NCI-H748 treated with DMSO at 0.1 percent for 48 hours (cell line): ENCODE measurements at places on chromosomes 2 and 18.
A peak's percentile ranks its signal among the peaks of the same experiment; 100 is the strongest.

GRCh38 chr2:147660680-147661079, 184.1 kb upstream of the ACVR2A start:
- DNase-seq: no peak

GRCh38 chr2:7633566-7634153, 716.4 kb downstream of the RNF144A start:
- DNase-seq: peak; percentile 85

DNA sequence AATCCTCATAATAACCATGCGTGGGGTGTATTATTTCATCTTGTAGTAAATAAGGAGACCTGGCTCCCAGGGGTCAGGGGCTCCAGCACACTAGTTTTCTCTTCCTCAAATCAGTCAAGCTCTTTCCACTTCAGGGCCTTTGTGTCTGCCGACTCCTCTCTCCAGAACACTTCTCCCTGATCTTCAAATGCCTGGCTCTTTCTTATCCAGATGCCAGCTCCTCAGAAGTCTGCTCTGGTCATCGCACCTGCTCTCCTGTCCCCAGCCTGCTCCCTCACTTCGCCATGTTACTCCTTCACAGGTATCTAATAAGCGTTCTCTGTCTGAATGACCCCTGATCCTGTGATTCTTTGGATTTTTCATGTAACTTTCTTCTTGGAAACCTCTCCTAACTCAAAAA, 62.0 kb downstream of the GYPC start:
- no peak for DNase-seq

DNA sequence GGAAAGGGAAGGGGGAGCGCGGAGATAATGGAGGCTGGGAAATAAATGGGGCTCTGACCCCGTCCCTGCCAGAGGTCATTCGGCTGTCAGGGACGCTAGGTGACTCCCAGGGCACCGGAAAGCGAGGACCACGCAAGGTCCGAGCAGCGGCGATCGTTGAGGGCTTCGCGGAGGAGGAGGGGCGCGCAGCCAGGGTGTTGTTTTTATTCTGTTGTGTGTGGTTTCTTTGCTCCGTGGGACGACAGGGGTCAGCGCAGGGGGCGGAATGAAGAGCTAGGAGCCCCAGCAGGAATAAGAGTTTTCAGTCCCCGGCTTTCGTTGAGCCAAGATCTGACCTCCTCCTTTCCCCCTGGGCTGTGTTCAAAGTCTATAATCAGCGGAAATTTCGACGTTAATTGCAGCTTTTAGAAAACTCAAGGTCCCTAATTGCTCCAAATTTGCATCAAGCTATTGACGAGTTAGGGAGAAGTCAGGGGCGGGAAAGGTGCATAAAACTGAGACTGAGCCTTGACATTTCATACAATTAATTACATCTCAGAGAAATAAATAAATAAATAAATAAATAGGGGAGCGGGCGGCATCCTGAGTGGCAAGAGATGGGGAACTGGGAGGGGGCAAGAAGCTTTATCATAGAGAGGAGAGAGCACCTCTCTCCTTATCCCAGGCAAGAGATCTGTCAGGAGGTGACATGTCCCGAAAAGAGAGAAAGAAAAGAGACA, 2.2 kb downstream of the GAD1 start:
- no peak for DNase-seq

DNA sequence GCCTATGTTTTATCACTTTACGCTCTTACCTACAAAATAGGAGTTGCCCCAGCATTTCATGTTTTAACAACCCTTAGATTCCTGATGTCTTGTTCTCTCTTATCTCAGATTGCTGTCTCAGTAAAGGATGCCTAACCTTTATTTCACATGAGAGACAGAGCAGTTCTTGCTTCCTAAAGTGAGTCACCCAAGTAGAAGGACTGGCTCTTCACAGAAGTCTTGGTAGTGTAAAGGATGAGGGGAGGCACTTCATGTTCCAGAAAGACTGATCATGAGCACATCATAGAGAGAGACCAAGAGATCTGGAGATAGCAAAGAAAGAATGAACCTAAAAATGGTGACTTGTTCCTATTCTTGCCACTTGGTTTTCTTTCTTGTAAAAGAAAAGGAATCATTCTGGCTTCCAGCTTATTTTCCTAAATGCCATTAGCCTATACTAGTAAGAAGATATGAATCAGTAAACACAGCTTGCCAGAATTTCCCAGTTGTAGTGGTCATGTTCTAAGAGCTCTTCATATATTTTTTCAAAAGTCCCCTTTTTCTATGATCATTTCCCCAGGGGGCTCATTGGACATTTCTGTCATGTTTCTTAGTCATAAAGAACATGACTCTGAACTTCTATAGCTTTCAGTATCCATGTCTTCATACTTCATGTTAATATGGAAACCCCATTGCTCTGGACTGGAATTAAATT, 54.9 kb downstream of the MAPRE2 start:
- DNase-seq: no peak

DNA sequence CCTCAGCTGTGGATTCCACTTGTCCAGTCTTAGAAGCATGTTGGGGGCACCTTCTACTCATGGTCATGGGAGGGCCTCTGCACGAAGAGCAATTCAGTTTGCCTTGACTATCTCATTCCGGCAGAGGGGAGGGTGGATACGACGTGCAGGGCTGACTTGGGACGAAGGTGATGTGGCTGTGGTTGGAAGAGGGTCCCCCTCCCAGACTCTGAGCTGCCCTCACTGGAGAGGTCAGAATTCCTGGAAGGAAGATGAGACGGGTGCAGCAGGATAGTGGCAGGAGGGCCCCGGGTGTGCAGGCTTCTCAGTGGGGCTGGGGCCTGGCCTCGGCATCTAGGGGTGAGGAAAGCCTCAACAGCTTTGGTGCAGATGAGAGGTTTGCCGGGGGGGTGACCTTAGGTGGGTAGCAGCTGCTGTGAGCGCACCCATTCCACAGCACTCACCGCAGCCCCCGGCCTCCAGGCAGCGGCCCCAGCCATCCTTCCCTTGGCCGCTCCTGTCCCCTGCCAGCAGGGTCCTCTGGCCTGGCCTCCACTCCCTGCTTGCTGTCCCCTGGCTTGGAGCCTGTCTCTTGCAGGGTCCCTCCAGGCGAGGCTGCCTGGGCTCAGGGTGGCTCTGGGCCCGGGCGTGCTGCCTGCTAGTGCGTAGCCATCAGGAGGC, 3.2 kb downstream of the RNPEPL1 start:
- no peak for DNase-seq

- DNase-seq: no peak
Measured at GRCh38 chr2:191508738-191509137, 169.2 kb upstream of the NABP1 start.

DNA sequence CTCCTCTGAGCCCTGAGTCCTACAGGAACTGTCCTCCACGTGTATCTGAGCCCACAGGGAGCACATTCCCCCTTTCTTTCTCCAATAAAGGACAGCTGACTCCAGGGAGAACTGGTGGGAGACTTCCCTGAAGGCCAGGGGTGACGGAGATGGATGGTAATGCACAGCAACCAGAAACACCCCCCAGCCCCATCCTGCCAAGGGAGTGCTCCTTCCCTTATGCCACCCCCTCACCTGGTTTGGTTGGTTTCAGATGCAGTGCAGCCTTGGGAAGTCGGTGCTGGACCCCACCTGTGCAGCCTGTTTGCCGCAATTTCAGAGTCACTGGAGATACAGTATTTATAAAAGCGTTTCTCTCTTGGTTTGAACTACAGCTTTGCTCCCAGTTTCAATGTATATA, 24.0 kb downstream of the GPR55 start:
- no peak for DNase-seq

- no peak for DNase-seq
Measured at GRCh38 chr2:100935372-100935752, 66.7 kb upstream of the RPL31 start.

- no peak for DNase-seq
Measured at GRCh38 chr18:35672897-35673296, 91.4 kb downstream of the GALNT1 start.

DNA sequence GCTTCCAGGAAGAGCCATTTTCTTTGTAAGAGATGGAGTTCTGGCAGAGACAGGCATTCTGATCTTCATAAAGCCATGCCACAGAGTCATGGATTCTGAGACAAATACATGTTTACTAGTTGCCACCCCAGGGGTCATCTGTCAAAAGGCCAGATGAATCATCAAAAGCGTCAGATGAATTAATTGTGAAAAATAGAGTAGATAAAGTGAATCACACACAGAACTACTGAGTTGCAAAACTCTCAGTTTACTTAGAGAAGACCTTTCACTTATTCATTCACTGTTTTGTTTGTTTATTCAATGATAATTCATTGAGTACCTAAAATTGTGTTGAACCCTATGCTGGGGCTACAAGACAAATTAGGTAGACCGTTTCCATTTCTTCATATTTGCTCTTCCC, 157.7 kb upstream of the SERPINE2 start:
- DNase-seq: no peak

DNA sequence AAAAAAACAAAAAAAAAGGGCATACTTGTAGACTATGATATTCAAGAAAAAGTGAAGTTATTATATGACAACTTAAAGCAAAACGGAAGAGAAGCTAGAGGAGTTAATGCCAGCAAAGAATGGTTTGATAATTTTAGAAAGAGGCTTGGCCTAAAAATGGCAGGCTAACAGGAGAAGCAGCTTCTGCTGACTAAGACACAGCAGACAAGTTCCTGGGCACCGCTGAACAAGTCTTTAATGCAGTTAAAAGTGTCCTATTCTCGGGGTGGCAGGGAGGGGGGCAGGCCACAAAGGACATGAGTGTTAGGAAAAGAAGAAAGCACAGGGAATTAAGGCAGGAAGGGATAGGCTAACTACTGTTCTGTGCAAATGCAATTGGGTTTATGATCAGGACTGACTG, 50.3 kb upstream of the GAREM2 start:
- DNase-seq: no peak

DNA sequence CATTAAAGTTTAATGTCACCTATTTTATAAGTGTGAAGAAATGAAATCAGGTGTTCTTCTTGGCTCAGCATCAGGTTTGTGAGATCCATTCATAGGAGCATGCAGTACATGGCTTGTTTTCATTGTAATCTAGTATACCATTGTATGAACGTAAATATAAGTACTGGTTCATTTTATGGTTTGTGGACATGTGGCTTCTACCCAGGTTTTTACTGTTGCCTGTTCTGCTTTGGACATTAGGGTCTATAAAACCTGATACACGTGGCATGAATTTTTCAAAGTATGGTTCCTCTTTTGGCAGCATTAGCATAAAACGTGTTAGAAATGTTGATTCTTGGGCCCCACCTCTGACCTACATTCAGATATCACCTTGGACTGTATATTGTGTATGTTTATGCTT, 175.5 kb downstream of the PRPF40A start:
- no peak for DNase-seq

DNA sequence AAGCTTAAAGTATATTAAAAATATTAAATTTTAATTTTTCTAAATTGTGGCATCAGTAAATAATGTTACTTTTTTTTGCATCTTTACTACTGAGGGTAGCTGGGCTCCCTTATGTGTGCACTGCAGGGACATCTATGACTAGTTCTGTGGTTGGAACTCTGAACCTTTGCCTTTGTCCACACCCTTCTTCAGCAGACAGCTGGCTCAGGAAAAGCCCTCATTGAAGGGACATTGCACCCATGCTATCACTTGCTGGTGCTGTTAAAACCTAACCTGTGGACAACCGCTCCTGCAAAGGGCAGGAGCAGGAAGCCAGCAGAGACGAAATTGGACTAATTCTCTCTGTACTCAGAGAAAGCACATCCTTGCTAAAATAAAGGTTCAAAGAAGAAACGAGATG, 30.1 kb downstream of the MOCOS start:
- DNase-seq: no peak

DNA sequence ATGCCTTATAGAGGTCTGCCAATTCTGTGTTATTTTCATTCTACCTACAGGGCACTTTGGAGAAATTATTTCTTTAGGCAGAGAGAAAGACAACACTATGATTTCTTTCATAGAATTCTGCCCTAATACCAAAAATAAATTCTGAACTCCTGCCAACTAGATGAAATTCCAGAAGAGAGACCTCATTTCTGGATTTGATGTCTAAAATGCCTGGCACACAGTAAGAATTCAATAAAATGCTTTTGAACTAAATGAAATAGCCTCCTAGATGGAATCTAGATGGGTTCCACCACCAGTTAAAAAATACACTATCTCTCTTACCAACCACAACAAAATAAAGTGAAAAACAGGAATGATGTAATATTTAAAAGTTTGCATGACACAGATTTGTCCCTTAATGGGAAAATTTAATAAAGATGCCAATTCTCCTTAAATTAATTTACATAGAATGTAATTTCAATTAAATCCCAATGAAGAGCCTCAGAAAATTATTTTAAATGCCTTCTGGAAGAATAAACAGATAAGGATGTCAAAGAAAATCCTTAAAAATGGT, 75.0 kb downstream of the OSBPL1A start:
- DNase-seq: no peak

- no peak for DNase-seq
Measured at GRCh38 chr2:60544062-60544461, 9.4 kb downstream of the BCL11A start.

GRCh38 chr2:46775722-46776121, 139.9 kb downstream of the MCFD2 start:
- no peak for DNase-seq

- DNase-seq: no peak
Measured at GRCh38 chr2:205731583-205731981, 49.3 kb downstream of the NRP2 start.

GRCh38 chr2:23078784-23079434, 306.1 kb upstream of the KLHL29 start:
- DNase-seq: no peak

- no peak for DNase-seq
Measured at GRCh38 chr2:200447139-200447855, 62.6 kb downstream of the KCTD18 start.

DNA sequence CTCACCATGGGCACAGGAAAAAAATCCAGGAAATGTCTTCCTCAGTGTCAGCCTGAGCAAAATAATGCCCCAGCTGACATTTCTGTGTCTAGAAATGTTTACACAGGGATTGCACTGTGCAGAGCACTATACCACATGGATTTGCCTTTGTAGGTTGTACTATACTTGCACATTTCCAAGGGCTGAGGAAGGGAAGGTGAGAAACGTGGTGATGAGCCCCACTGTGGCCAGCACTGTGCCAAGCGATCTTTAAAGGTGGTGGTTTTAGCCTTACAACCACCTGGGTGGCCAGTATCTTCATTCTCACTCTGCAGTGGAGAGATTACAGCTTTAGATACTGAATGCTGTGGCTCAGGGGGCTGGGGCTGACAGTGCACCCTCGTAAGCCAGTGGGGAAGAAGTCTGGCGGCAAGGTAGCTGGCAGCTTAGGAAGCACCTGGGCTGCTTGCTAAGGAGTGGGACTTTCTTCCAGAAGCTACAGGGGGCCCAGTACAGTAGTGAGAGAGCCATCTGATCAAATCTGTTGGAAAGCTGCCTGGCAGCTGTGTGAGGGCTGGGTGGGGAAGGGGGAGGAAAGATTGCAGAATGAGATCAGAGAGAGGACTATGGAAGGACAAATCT, 81.4 kb upstream of the MSH2 start:
- no peak for DNase-seq

- DNase-seq: no peak
Measured at GRCh38 chr2:27591745-27592144, 8.9 kb downstream of the ZNF512 start.
